ENCODE measurements at places on chromosomes 7 and 10.

DNA sequence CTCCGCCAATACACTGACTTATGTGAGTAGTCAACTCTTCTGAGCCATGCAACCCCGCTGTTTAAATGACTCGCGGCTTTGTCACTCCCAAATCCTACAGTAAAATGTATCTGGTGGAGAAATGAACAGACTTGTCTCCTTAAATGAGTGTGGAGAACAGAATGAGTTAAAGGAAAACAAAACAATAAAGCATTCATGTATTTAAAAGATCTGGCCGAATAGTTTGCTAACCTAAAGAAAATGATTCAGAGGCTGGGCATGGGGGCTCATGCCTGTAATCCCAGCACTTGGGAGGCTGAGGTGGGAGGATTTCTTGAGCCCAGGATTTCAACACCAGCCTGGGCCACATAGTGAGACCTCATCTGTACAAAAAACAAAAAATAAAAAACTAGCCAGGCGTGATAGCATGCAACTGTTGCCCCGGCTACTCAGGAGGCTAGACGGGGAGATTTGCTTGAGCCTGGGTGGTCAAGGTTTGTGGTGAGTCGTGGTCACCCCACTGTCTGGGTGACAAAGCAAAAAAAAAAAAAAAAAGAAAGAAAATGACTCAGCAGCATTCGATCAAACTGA is 86.5 kb upstream of the PFKP start:
- DNase-seq: peak; percentile 74

- no peak for DNase-seq
Observed at GRCh38 chr7:120303105-120303504, 30.1 kb downstream of the KCND2 start.

DNA sequence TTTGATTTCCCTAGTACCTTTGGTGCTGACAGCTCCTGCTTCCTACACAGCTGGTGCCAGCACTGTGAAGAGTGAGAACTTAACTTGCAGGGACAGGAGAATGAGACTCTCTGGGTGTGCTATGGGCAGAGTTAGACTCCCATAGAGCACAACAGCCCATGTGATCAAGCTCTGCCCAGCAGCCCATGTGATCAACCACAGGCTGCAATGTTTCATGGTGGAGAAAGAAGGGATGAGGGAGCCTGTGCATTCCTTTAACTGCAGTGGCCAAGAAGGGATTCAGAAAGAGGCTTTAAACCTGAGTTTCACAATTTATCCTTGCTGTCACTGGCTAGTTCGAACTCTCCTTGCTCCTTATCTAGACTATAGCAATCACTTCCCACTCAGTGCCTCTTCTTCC is 10.0 kb upstream of the MEST start:
- peak; percentile 45 for DNase-seq

GRCh38 chr7:99011706-99012404 is 132.1 kb downstream of the SMURF1 start:
- no peak for DNase-seq

DNA sequence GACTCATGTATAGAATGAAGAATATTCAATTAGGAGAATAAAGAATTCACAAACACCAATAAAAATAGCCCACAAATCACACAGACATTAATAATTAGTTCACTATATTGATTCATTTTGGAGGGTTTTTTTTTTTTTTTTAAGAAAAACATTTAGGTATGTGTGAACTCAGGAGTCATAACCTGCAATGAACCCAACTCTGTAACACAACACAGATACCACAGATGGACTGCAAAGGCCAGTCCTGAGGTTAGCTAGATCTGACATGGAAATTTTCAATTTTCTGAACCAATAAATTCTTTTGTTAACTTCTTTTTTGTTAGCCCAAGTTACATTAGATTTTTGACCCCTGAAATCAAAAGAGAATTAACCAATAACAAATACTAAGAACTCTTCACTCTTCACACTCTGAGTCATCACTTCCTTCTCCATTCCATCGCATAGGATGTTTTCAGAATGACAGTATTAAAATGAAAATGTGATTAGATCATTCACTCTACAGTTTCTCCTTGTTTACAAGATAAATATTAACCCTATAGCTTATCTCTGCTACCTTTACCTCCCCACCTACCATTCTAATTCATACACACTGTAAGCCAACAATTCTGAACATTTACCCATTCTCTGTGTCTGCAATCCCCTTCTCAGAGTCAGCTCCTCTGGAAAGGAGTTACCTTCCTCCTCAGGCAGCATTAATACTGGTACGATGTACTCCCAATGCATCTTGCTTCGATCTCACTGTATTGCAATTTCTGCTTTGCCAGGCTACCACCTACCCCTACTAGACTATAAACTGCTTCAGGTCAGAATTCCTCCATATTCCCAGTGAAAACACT is 141.5 kb downstream of the LRRN3 start:
- peak; percentile 61 for DNase-seq

DNA sequence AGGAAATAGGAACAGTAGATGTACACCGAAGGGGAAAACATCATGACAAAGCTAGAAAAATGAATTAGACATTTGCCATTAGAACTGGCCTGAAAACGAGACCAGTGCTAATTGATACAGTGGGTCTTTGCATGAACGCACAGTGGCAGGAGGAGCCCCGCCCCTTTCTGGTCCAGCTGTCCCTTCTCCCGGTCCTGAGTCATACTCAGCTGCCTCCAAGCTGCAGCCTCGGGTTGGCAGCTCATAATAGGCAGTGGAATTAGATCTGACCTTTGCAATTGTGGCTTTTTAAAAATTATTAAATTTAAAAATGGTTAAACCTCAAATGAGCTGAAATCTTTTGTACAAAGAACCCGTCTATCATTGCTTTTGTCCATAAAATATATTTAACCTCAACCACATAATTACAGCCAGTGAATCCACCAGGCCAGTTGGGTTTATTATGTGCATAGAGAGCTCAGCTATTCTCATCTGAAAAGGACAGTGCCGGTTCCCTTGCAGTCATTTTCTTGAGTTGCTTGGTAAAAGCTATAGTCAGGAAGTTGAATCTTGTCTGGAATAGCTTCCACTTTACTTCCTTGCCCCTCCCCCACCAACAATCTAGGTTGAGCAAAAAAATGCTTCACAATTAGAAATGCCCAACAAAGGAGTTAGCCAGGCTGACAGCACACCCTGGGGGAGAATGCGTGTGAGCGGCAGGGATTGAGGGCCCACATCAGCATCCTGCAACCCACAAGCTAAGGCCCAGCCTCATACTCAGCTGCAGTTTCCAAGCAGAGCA is 147.1 kb downstream of the BUB3 start:
- no peak for DNase-seq

DNA sequence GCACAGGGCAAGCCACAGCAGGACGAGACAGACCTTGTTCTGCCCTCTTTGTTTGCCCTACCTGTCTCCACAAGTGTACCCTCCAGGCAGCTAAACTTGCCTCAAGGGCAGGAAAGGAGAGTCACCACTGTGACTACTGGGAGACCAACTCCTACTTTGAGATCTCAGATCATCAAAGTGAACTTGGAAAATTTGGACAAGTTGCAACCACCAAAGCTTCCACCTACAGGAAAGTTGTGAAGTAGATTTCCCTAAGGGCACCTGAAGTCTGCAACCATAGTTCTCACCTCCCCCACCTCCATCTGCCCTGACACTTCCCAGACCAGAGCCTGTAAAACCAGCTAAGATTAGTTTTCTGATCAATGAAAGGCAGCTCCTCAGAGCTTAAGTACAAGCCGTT is 2.5 kb upstream of the WDR91 start:
- no peak for DNase-seq

- DNase-seq: no peak
Observed at GRCh38 chr7:70920876-70921275, 211.1 kb upstream of the GALNT17 start.

- DNase-seq: no peak
Observed at GRCh38 chr10:74380795-74381194, 229.8 kb downstream of the ADK start.

DNA sequence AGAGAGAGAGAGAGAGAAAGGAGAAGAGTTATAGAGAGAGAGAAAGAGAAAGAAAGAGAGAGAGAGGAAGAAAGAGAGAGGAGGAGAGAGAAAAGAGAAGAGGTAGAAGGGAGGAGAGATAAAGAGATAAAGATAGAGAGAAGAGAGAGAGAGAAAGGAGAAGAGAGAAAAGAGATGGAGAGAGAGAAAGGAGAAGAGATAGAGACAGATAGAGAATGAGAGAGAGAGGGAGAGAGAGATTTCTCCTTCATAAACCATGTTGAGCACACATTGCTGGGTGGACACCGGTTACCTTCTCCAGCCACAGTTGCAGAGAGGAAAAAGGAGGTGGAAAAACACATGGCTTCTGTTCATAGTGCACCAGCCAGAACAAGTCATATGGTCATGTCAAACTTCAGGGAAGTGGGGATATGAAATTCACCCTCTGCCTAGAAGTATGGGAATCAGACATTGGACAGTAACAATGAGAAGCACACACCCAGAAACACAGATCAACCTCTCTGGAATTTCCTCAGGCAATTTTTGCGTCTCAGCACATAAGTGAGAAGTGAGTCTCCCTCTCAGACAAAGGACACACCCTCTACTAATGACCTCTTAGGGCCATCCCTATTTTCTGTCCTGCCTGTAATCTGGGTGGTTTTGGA is 172.5 kb upstream of the SVIL start:
- peak; percentile 74 for DNase-seq

- DNase-seq: peak; percentile 84
Observed at GRCh38 chr7:69787736-69788431, 189.6 kb downstream of the AUTS2 start.

DNA sequence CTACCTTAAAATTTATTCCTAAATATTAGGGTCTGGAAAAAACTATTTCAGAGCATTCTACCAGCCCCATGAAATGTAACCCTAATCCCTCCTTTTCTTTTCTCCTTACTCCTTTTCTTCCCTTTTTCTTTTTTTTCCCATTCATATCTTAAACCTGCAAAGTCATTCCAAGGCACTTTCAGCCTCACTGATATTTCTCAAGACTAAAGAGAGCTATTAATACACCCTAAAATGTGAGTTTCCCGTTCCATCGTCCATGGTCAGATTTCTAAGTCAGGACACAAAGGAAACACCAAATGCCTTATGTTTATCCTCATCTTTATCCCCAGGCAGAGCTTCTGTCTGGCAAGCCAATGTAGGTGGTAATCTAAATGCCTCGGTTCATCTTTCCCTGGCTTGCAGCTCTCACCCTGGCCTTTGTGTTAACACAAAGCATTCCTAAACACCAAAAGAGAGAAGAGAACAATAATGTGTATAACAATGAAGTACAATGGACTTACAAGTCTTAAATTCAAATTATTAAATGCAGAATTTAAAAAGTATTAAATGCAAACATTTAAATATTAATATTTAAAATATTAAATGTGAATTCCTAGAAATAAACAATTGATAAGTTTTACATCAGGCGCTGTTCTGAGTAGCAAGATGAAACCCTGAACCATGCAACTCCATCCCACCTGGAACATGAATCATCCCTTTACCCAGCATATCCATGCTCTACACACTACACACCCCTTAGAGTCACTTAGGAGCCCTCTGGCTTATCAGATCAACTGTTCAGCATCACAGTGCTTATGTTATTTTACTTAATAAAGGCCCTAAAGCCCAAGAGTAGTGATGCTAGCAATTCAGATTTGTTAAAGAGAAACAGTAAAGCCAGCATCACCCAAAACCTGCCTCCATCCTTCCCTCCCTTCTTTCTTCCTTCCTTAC is 26.8 kb downstream of the MICU1 start:
- no peak for DNase-seq

DNA sequence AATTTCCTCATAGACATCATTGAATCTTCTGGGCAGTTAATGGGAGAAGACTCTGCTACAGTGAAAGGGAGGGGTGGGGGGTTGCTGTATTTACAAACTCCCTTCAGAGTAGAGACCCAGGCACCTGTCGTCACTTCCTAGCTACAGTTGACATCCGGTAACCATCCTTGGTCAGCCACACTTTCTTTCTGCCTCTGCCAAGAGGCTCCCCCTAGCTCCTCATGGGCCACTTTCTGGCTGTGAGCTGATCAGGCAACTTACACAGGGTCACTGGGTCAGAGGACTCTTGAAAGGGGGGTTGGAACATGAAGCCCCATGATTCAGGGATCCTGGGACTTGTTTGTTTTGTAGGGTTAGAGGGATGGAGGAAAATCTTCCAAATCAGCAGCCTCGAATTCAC is 1.2 kb downstream of the TECPR1 start:
- no peak for DNase-seq

DNA sequence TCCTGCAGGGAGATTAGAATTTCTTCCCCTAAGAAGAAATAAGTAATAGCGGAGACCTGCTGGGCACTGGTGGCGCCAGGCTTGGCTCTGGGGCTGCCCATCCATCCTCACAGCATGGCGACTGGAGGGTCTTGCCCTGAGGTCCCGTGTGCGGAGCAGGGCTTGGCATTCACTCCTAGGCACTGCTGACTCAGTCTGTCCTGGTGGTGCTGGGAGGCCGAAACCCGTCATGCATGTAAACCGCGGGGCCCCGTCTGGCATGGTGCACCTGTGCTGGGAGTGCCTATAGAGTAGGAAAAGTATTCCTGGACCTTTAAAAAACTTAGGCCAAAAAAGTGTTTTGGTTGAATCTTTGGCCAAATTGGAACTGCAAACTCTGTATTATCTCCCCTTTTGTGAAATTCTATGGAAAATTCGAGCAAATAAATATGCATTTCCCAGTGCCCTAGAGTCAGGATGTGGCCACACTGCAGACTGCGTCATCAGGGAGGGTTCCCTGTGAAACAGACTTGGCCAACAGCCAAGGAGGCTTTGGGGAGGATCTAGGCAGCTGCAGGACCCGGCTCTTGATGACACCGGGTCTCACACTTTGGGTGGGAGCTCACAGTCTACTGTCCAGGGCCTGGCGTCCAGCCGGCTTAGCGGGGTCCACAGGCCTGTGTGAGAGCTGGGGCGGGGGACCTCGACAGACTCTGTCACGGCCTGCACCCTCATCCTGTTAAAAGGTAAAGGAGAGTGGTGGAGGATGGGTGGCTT is 122.3 kb downstream of the VIPR2 start:
- no peak for DNase-seq

DNA sequence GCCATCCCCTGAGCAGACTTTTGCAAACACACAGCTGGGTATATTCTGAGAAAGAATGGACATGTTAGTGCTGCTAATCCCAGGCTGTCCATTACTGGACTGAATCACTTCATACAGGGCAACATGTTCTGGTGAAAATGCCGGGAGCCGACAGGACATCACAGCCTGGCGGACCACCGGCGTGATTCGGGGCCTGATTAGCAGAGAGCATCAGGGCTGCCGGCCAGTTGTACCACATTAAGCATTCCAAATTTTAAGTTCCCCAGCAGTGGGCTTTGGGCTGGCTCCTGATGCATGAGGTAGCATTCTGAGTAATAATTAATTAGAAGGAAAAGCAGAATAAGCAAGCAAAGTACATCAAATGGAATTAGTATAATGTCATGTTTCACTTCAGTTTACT is 229.0 kb downstream of the GRID1 start:
- no peak for DNase-seq

DNA sequence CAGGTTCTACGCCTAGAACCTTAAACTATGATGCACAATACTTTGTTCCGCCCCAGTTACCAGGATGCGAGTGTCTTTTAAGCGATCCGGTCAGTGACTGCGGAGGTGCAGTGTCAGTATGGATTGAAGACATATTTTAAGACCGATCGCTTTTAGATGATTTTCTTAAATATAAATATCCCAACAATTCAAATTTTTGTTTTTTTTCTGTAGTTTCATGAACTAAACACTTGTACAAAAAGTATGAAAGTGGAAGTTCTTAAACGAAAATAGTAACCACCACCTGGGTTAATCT is 835 bp downstream of the COMMD3 start:
- DNase-seq: no peak
